ENCODE measurements at places on chromosomes 5 and 9. TPM values are rescaled to one million over a fixed set of nuclear protein-coding genes. Genes with fewer than 3 reads are reported as not detected.

Gene NPR3
- 2.8 TPM for total RNA-seq

Gene SPINK4
- total RNA-seq = not detected

Gene RORB
- total RNA-seq = 1.5 TPM

Gene SLC36A3
- total RNA-seq = 8.3 TPM

Gene IFNA13
- total RNA-seq = 0.63 TPM

- no peak overlapping the region for H3K27ac ChIP-seq
- peak; percentile 57 for DNase-seq
Observed at GRCh38 chr5:155258161-155258560, 244.6 kb downstream of the KIF4B start.

GRCh38 chr9:9924376-9924775 lies 688.4 kb downstream of the PTPRD start:
- H3K27ac ChIP-seq = no peak overlapping the region
- H3K27me3 ChIP-seq = no peaks in the 10 kb centered on the region
- no peak overlapping the region for H3K4me3 ChIP-seq

GRCh38 chr5:116281309-116281708 lies 196.5 kb downstream of the COMMD10 start:
- H3K4me3 ChIP-seq = no peak overlapping the region
- no peaks in the 10 kb centered on the region for H3K27me3 ChIP-seq
- H3K36me3 ChIP-seq = no peaks in the 10 kb centered on the region
- H3K4me1 ChIP-seq = no peaks in the 10 kb centered on the region
- H3K27ac ChIP-seq = no peak overlapping the region

- H3K27ac ChIP-seq = peak overlapping the region; percentile 77
- H3K4me1 ChIP-seq = peaks cover 27% of the 10 kb centered on the region
- no peak overlapping the region for H3K4me3 ChIP-seq
- H3K27me3 ChIP-seq = no peaks in the 10 kb centered on the region
- no peaks in the 10 kb centered on the region for H3K36me3 ChIP-seq
Observed at GRCh38 chr9:137705443-137705863, 86.6 kb downstream of the EHMT1 start.

- H3K4me1 ChIP-seq = no peaks in the 10 kb centered on the region
- no peak overlapping the region for H3K4me3 ChIP-seq
- no peak overlapping the region for H3K27ac ChIP-seq
Observed at GRCh38 chr9:131065599-131065998, 30.7 kb upstream of the AIF1L start.

DNA sequence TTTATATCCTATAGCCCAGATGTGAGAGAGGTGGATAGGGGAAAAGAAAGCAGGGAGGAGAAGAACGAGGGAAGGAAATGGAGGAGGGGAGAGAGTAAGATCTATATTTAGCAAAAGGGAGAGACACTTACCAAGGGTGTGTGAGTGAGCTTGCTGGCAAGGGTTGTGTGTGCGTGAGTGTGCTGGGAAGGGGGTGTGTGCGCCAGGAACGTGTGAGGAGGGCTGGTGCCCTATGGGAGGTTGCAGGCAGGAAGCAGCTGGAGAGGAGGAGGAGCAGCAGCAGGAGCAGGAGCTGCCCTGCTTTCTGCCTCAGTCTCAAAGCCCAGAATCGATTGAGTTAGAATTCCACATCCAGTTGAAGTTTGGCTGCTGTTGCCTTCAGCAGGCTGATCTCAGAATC lies 148.3 kb upstream of the RUSC2 start:
- DNase-seq = peak; percentile 62
- no peak overlapping the region for H3K4me3 ChIP-seq
- peak overlapping the region; percentile 6 for H3K27ac ChIP-seq
- H3K36me3 ChIP-seq = no peaks in the 10 kb centered on the region
- H3K4me1 ChIP-seq = no peaks in the 10 kb centered on the region

GRCh38 chr9:69601698-69602097 lies 70.5 kb downstream of the APBA1 start:
- H3K36me3 ChIP-seq = no peaks in the 10 kb centered on the region
- H3K4me1 ChIP-seq = no peaks in the 10 kb centered on the region
- H3K27ac ChIP-seq = no peak overlapping the region
- no peak for DNase-seq

Measured in testis (tissue), 5 donors.